ENCODE measurements at places on chromosomes 2 and 18.

DNA sequence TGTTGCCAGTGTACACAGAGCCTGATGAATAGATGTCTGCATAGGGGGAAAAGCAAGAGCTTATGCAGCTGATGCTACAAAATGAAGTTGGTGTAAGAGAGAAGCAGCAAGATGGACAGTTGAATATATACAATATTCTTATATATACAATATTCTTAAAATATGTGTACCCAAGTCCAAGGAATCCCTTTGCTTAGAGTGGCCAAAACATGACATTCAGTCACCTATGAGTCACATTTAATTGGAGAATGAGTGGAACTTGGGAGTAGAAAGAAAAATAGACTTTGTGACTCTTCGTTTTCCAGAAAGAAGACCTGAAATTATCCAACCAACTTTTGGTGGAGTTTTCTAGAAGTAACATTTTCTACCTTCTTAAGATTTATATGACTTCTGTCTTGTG, 81.8 kb downstream of the SCN9A start:
- no peak for DNase-seq

- no peak for DNase-seq
Observed at GRCh38 chr2:119478188-119478977, 45.9 kb downstream of the SCTR start.

- DNase-seq, result no peak
Observed at GRCh38 chr2:201203916-201204654, 21.1 kb downstream of the CASP10 start.

GRCh38 chr18:48138660-48139430, 208.4 kb upstream of the SMAD2 start:
- DNase-seq, result no peak

GRCh38 chr2:65437392-65438135, 5.2 kb upstream of the SPRED2 start:
- no peak for DNase-seq

GRCh38 chr18:9243029-9243428, 91.5 kb upstream of the TWSG1 start:
- DNase-seq, result no peak

- no peak for DNase-seq
Observed at GRCh38 chr2:217299590-217299989, 439.7 kb upstream of the TNP1 start.

DNA sequence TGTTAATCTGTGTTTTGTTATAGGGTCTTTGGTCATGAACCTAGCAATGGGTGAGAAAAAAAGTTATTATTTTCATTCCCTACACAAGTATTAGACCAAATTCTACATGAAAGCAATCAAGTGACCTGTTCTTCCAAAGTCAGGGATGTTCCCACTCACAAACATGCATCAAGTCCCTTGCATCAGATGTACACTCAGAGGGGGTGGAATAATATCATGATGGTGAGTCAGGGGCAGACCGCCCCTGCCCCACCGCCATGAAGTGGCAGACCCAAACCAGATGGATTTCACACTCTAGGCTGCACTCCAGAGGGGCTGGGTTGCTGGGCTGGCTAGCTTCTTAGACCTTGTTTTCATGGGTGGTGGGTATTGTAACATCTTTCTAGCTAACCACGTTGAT, 91.4 kb downstream of the ACAA2 start:
- DNase-seq, result no peak

GRCh38 chr18:68436485-68436884, 278.4 kb downstream of the TMX3 start:
- DNase-seq, result no peak

- DNase-seq, result no peak
Observed at GRCh38 chr2:168343586-168343985, 96.2 kb upstream of the STK39 start.
